ENCODE measurements at places on chromosomes 7 and 10. TPM values are rescaled to one million over a fixed set of nuclear protein-coding genes. Genes with fewer than 3 reads are reported as not detected.

IKZF1 gene
- 9.0 TPM for total RNA-seq

DNA sequence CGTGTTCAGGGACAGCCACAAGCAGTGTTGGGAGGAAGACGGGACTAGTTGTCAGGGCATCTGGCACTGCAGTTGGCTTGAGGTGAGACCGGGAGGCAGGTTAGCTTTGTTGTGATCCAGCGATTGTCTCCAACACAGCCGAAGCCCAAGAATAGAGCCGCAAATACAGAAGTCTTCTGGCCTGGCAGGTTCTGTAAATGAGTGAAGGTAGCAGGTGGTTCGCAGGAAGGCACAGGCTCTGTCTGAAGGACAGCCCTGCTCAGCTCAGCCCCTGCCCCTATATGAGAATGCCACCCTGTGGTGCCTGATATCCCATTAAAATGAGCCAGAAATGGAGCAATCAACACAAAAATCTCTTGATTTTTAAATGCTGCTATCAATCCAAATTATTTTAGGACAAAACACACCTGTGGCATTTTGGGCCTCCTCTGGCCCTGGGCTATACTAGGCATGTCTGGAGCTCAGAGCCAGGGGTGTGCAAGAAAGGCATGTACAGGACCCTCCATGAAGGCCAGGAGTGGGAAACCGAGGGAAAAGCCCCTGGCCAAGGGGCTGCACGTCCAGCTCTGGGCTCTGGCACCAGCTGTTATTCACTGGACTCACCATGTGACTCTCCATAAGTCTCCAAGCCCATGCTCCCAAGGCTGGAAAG is 11.2 kb upstream of the C10orf71 start:
- DNase-seq: no peak

GRCh38 chr10:88895250-88895649 is 15.2 kb downstream of the STAMBPL1 start:
- DNase-seq: no peak

GRCh38 chr10:67086327-67087134 is 160.7 kb downstream of the LRRTM3 start:
- no peak for DNase-seq

- no peak for DNase-seq
These were observed 21.0 kb downstream of the KIAA1217 start for GRCh38 chr10:24229909-24230308.

DNA sequence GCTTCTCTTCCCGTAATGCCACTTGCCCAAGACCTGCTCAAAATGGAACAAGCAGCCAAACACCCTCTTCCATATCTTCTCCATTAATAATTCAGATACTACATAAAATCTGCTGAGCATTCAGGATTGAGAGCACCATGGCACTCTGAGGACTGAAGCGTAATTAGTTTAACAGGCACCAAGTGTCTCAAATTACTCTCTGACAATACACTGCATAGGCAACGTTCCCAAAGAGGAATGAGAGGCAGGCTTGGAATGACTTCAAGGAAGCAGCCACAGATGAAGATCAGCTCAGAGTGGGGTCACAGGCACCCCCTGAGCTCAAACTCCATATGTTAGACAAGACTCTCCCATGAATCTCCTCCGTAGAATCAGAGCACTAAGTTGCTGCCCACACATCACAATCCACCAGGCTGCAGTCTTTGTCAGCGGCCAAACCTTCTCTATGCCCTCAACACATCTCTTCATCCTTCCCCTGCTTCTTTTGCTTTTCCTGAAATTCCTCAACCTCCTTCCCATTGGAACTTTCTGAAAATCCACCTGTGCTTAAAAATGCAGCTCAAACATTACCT is 4.7 kb upstream of the ABLIM1 start:
- DNase-seq: no peak

GRCh38 chr10:132101529-132101928 is 35.8 kb downstream of the JAKMIP3 start:
- DNase-seq: no peak

NEBL gene
- 103 TPM for total RNA-seq

- DNase-seq: no peak
These were observed 156.1 kb downstream of the KIF20B start for GRCh38 chr10:89857431-89858042.

DNA sequence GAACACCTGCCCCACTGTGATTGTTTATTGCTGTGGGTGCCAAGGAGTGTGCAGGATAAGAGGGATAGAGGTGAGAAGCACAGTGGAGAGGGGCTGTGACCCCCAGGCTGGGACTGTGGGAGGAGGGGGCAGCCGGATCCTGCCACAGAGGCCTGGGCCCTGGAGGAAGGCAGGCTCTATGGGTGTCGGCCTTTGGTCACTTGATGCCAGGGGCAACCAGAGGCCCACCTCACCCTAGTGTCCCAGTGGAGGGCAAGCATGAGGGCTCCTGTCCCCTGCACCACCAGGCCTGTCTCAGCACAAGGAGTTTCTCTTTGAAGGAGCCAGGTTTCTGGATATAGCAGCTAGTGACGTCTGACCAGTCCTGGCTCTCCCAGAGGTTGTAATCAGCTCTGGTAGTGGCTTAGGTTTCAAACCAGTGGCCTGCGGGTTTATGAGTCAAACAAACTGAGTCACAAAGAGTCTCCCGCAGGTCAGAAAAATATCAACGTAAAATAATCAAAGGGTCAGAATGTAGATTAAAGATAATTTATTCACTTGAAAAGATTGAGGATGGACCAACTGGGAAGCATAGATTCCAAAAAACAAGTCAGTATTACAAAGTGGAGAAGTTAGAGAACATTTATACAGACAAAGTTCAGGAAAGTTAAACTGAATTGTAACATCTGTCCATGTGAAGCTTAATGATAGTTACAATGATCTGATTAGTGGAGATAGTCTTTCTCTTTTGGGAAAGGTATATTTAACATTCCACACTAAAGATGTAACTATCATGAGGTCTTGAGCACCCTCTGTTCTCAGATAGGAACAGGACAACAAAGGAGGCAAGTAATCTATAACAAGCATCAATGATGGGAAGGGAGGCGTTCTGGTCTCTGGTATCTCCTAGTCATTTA is 37.2 kb upstream of the ZNF488 start:
- DNase-seq: no peak
